ENCODE measurements at places on chromosomes 1 and 21.

- DNase-seq = no peak
Observed at GRCh38 chr1:156691191-156691590, 14.0 kb upstream of the NES start.

- DNase-seq = no peak
Observed at GRCh38 chr1:234969581-234970400, 158.8 kb downstream of the TOMM20 start.

GRCh38 chr21:34882719-34883131 is 166.4 kb downstream of the RUNX1 start:
- no peak for DNase-seq

GRCh38 chr21:37547615-37548200 is 181.1 kb downstream of the DYRK1A start:
- DNase-seq = no peak

DNA sequence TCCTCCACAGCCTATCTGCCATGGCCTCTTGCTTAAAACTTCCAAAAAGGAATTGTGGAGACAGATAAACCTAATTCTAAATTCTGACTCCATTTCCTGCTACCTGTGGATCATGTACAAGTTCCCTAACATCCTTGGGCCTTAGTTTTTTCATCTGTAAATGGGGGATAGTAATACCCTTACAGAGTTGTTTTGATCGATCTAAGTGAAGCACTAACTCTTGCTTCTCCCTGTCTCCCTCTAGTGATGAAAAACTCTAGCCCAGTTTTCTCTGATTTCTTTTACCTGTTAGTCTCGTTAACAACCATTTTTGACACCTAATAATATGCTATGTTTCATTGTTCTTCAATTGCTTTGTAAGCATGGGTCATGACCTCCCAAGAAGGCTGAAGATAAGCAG is 65.9 kb downstream of the TM2D1 start:
- DNase-seq = no peak

GRCh38 chr1:201423655-201424054 is 2.1 kb upstream of the TNNI1 start:
- DNase-seq = no peak

- DNase-seq = peak; percentile 59
Observed at GRCh38 chr1:153565529-153566374, at the start of gene S100A2. S100A2 (minus strand) TSS chr1:153565844; CDS start chr1:153563877, 1,967 bp downstream.

DNA sequence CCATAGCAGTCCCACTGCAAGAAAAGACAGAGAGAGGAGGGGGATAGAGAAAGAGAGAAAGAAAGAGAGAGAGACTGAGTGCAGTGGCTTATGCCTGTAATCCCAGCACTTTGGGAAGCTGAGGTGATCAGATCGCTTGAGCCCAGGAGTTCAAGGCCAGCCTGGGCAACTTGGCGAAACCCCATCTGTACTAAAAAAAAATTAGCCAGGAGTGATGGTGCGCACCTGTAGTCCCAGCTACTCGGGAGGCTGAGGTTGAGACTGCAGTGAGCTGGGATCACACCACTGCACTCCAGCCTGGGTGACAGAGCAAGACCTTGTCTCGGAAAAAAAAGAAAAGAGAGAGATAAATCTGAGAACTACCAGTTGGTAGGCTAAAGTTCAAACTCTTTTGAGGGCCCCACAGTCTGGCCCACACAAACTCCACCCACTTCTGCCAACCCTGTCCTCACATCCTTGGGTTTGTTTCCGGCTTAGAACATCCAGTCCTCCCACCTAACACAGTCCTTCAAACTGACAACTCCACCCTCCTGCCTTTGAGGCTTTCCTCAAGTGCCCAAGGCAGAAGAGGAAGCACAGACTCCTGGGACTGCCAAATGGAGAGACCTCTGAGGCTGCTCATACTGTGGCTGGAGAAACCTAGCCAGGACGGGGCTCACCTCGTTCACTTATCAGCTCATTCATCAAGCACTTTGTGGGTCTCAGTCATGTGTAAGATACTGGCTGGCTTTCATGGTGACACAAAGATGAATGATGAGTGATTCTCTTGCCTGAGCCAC is 20.1 kb downstream of the TFAP2E start:
- DNase-seq = no peak

- no peak for DNase-seq
Observed at GRCh38 chr1:207789792-207790787, 38.2 kb downstream of the CD46 start.

DNA sequence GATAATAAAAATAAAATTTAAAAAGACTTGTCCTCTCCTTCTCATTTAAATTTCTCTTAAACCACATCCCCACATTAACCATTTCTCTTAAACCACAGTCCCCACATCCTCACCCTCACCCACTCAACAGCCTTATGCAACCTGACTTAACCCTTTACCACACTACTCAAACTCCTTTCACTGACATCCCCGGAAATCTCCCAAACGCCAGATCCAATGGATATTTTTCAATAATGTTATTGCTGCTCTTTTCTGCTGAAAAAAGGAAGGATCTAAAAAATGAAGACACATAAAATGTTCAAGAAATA is 54.2 kb upstream of the EEIG2 start:
- no peak for DNase-seq

- DNase-seq = no peak
Observed at GRCh38 chr1:50112193-50112592, 3.5 kb downstream of the ELAVL4 start.

DNA sequence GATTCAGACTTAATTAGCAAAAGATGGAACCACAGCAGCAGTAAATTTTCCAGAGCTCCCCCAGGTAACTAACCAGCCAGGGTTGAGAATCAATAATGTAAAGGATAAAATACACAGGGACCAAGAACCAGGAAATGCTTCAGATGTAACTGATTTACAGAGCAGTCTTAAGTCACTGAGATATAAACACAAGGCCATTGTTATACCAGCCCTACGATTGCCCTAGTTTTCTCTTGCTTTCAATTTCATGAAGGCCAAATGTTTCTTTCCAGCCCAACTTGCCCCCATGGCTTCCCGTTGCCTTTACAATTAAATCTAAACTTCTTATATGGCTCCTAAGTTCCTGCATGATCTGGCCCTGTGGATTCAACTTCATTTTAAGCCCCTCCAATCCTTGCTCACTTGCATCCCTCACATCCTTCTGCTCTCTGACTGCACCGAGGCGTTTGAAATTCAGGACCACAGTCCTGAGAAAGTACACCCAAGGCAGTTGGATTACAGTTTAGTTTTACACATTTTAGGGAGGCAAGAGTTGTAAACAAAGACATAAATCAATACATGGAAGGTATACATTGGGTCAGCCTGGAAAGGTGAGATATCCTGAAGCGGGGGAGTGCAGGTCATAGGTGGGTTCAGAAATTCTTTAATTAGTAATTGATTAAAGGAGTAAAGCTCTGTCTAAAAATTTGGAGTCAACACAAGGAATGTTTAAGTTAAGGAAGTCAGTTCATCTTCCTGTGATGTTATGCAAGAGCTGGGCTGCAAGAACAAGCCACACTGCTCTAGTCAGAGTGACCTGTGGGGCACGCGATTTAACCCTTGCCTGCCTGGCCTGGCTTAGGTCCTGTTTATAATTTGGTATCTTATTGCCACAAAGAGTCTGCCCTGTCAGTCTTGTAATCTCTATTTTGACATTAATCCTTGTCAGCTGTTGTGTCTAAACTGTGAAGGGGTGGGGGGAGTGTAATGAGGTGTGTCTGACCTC is 69.9 kb upstream of the COG2 start:
- DNase-seq = no peak

DNA sequence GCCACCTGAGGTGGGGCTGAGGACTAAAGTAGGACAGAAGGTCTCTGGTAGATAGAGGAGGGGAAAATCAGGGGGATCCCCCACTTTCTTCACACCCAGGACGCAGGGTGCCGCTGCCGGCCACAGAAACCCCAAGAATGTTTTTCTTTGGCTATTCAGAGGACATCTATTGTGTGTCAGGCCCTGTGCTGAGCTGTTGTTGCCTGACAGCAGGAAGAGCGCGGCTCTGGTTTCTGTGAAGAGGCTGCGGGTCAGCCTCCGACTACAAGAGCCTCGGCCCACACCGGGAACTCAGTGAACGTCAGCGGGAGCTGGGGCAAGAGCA is 407 bp upstream of the PIGV start:
- no peak for DNase-seq

DNA sequence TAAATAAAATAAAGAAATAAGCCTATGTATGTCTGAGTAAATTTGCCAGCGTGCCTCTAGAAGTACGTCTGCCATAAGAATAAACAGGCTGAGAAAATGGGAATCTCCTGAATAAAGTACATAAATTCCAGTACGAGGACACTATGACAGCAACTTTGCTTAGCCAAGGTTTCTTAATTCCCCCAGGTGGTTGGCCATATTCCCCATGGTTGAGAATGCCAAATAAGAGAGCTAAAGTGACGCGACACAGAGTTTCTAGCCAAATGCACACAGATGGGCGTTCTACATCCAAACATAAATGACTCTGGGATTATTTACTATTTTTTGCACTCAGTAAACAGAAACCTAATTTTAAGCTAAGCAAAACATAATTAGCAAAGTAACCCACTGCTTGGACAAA is 19.5 kb downstream of the KCNH1 start:
- DNase-seq = no peak

- DNase-seq = no peak
Observed at GRCh38 chr1:54255026-54255702, 55.2 kb downstream of the MRPL37 start.

GRCh38 chr1:152909206-152909605 is 860 bp downstream of the IVL start:
- DNase-seq = no peak

- peak; percentile 27 for DNase-seq
Observed at GRCh38 chr21:32412162-32413014, at the start of gene EVA1C. EVA1C (plus strand) TSS chr21:32412706; CDS start chr21:32412854, 148 bp downstream.

DNA sequence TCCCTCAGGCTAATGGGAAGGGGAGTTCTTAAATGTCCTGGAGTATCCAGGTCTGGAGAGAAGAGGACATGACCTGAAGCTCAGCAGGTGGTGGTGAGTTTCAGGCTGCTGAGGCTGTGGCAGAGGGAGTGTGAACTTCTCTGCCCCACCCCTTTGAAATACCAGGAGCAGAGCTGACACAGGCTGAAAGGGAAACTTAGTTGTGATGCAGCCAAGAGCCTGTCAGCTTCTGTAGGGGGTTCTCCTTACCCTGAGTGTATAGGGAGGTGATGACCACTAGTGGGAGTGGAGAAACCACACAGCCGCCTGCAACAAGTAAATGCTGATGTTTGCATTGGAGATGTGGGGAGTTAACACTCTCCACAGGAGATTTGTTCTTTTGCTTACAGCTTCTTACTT is 152.3 kb downstream of the FCRL5 start:
- DNase-seq = no peak

DNA sequence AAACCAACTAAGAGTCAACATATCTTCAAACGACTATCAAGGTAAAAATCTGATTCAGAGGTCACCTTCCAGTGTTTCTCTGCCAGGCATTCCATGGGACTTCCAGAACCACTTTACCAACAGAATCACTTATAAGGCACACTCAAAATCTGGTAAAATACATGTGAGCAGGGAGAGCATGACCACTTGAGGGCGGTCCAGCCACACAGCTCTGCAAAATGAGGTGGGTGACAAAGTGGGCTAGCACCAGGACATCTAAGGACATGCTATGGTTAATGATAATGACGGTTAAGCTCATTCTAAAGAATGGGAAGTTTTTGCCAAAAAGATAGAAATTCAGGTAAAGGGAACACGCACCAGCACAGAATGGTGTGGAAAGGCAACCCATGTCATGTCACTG is 24.5 kb upstream of the GLIS1 start:
- DNase-seq = no peak

- no peak for DNase-seq
Observed at GRCh38 chr1:84973498-84974334, 23.2 kb downstream of the MCOLN2 start.

- no peak for DNase-seq
Observed at GRCh38 chr1:33219886-33220661, 36.2 kb upstream of the ZNF362 start.

DNA sequence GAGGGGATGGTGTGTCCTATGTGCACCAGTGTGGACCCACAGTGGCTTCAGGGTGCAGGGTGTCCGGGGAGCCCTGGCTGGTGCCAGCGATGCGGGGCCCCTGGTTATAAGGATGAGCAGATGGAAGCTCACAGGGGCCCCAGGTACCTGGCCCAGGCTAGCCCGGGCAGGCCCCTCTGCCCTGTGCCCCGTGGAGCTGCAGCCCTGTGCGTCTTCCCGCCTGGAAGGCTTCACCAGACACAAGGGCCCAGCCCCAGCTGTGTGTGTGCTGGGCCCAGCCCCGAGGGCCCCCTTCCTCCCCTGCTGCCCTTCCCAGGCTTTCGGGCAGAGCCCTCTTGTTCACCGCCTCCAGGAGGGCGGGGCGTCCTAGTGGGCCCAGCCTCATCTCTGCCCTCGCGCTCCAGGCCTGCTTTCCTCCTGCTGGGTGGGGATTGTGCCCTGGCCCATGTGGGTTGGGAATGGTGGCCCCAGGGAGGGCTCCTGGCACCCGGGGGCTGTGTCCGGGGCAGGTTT is 15.9 kb downstream of the PFKL start:
- no peak for DNase-seq

- no peak for DNase-seq
Observed at GRCh38 chr1:217734973-217735372, 103.8 kb downstream of the SPATA17 start.

DNA sequence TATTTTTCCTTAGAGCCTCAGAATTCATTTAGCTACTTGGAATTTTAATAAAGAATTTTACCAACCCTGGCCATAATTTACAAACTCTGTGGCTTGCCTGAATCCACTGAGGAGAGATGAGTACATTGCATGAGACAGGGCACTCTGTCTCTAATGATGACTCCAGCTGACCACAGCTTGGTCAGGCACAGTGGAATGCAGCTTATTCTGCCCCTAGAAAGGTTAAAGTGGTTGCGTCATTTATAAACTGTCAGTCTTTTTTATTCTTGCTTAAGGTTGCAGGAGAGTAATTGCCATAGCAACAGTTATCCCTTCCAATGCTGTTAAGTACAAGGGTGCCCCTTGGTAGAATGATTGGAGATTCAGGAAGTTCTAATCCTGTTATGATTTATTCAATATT is 28.3 kb downstream of the PDE4B start:
- DNase-seq = no peak

DNA sequence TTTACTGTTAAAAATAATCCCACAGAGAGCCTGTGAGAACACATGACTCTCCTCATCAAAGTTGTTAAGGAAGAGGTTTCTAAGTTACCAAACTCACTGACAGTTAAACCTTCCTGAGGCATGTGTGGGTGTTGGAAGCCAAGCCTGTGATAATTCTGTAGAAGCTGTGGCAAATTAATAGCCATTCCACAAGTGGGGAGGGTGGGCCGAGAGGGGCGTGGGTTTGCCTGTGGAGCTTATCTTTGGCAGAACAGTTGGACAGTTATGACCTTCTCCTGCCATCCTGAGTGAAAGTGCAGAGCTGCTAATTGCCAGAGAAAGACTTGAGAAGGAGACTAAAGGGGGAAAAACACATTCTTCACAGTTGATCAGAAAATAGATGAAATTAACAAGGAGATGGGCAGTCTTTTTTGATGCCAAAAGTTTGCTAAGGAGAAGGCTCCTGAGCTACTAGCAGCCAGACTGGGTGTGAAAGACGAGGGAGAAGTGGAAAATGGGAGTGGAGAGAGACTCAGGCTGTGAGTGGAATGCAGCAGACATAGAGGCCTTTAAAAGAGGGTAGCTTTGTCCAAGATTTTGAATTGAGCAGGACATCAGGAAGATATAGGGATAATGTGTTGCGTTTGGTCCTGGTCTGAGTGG is 1.6 kb upstream of the PLA2G2C start:
- DNase-seq = no peak

Data from 8988T (cell line).